Bone marrow (tissue), 2 donors: ENCODE measurements at places on chromosomes 13 and 19.
A peak's percentile ranks its signal among the peaks of the same experiment; 100 is the strongest.

DNA sequence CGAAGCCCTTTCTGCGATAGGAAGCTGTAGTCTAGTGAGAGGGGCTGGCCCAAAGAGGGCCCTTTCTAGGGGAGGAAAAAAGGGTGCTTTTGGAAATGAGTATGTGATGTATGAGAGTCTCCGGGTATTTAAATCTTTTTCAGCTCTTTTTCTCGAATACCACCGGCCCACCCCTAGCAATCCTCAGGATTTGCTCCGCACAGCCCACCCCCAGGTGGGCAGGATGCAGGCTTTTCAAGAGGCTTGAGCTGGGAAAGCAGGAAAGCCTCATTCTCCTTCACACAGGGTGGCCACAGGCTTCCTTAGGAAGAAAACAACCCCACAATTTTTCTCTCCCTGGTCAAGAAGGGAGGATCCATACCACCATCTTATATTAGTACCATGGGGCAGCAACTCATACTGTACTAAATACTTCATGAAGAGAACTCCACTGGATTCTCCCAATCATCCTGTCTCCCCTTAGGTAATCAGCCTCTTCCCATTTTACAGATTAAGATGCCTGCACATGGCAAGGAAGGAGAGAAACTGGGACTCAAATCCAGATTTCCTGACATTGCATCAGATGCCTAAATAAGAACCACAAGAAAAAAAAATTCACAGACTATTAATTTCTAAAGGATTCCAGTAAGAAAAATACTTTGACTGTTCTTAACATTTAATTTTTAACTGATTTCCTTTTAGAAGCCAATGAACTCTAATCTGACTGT is 84.4 kb downstream of the STK24 start:
- DNase-seq, result no peak

DNA sequence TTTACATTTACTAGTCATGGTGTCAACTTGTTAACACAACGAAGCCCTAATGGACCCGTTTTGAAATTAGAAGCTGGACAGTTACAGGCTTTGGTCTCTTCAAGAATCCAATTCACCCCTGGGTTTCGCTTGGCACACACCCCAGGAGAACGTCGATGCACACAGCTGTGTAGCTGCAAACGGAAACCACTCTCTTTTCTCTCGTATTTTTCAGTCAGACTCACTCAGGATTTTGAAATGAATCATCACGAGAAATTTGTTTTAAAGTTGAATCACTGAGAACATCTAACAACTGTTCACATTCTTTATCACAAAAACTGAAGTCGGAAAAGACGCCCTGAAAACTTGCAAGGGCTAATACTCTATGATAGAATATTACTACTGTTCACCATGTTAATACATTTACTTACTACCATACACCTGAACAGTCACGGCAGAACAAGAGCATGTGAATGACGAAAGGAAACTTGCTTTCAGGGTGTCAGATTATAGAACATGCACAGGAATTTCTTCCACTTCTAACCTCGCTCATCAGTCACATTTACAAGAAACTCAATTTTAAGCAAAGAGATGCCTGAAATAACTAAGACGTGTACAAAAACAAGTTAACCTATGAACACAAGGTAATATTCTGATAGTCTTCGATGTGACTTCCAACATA is 4.7 kb downstream of the PNMA8A start:
- DNase-seq, result no peak

- DNase-seq, result no peak
These were observed 172.4 kb downstream of the KDM4B start for GRCh38 chr19:5141129-5141849.

DNA sequence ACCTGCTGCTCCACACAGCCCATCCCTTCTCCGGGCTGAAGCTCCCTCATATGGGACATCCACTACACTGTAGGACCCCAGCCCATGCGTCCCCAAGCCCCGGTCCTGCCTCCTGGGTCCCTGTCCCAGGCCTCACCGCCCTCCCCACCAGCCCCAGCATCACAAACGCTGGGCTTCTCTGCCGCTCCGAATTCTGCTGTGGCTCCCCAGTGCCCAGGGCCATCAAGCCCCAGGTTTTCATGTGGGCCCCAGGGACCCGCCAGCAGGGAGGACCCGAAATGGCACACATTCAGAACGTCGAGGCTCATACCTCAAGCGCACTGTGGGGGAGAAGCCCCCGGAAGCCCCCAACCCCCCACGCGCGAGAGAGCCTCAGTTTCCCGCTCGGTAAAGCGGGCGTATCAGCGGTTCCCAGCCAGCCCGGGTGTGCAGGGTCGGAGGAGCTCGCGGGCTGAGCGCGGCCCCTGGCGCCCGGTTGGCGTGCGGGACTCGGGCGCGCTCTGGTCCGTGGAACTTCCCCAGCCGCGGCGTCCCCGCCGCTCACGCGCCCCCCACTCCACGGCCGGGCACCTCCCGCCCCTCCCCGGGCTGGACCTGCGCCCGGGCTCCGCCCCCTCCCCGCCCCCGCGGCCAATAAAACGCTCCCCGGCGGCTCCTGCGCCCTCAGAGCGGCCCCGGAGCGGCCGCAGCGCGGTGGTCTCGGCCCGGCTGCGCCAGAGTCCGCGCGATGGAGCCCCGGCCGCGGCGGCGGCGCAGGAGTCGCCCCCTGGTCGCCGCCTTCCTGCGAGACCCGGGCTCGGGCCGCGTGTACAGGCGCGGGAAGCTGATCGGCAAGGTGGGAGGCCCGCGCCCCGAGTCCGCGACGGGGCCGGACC is at the start of gene PLK5:
PLK5 (plus strand) TSS at position 666 of the 875 bp plus-strand sequence. CDS start 2,920 bp downstream, outside the sequence.
- DNase-seq, result no peak

GRCh38 chr13:76861859-76862258 is 24.3 kb downstream of the KCTD12 start:
- no peak for DNase-seq

- peak; percentile 20 for DNase-seq
These were observed at the start of gene STRN4 for GRCh38 chr19:46746281-46747057. Gene STRN4, minus strand, starts transcription at chr19:46746450. Its CDS starts 20 bp downstream, at chr19:46746430.

- DNase-seq, result no peak
These were observed 121.1 kb upstream of the SPRY2 start for GRCh38 chr13:80462037-80462436.

- no peak for DNase-seq
These were observed 8.0 kb downstream of the PDS5B start for GRCh38 chr13:32594157-32594738.
